ENCODE measurements at places on chromosomes 3 and 15.

GRCh38 chr3:107963581-107963980 is 127.2 kb downstream of the CD47 start:
- DNase-seq, result no peak

DNA sequence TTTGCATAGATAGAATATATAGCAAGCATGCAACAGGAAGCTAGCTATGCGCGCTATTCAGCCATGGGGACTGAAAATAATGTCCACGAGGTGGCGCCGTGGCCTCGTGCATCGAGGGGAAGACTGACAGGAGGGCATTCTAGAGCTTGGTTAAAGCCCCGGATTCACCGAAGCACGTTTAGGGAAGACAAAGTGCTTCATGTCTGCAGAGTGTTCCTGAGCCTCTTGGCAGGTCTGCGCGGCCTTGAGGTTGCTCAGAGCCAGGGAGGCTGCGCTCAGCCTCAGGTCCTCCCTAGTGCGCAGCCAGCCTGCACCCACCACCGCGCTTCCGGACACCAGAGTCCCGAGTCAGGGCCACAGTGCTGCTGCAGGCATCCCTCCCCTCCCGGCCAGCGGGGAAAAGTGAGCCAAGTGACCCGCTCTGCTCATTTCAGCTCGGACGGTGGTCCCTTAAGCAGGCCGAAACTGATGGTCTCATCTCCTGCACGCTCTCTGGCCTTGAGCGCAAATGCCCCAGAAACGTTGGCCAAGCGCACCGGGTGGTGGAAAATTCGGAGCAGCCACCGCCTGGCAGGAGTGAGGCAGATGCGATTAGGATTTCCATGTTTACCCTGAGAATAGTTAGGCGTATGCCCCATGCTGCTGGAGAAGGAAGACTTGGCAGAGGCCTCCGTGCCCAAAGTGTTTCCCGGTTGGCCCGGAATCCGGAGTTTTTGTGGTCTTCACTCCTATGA is 24.8 kb downstream of the GABRA5 start:
- DNase-seq, result peak; percentile 28

- no peak for DNase-seq
These were observed 14.2 kb downstream of the LRRC49 start for GRCh38 chr15:70906842-70907241.

- DNase-seq, result no peak
These were observed 44.1 kb downstream of the CPN2 start for GRCh38 chr3:194306771-194307640.

- DNase-seq, result no peak
These were observed 24.6 kb downstream of the MAPKBP1 start for GRCh38 chr15:41798607-41799487.

GRCh38 chr3:112675943-112676535 is 35.1 kb upstream of the CCDC80 start:
- no peak for DNase-seq
